Upper lobe of left lung (tissue), 6 donors: ENCODE measurements at places on chromosomes 4 and X. TPM values are rescaled to one million over a fixed set of nuclear protein-coding genes. Genes with fewer than 3 reads are reported as not detected.

DNA sequence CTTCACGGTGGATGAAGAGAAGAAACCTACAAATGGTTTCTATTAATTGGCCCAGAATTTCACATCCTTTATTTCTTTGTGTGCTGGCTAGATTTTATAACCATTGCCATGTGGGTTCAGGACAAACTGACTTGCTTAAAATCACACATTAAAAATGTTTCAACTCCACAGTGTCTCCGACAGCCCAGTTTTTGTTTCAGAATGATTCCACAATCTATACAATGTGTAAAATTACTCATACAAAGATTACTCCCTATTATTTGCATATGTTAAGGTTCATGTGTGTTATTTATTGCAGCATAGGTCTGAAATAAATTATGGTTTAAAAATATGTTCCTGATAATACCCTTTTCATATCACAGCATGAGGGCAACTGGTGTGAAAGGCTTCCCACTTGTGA, 20.6 kb downstream of the DCHS2 start:
- no peak overlapping the region for H3K27ac ChIP-seq
- no peaks in the 10 kb centered on the region for H3K4me1 ChIP-seq
- no peaks in the 10 kb centered on the region for H3K36me3 ChIP-seq

The FAM9C gene
- total RNA-seq, result not detected

The CENPVL2 gene
- total RNA-seq, result not detected

DNA sequence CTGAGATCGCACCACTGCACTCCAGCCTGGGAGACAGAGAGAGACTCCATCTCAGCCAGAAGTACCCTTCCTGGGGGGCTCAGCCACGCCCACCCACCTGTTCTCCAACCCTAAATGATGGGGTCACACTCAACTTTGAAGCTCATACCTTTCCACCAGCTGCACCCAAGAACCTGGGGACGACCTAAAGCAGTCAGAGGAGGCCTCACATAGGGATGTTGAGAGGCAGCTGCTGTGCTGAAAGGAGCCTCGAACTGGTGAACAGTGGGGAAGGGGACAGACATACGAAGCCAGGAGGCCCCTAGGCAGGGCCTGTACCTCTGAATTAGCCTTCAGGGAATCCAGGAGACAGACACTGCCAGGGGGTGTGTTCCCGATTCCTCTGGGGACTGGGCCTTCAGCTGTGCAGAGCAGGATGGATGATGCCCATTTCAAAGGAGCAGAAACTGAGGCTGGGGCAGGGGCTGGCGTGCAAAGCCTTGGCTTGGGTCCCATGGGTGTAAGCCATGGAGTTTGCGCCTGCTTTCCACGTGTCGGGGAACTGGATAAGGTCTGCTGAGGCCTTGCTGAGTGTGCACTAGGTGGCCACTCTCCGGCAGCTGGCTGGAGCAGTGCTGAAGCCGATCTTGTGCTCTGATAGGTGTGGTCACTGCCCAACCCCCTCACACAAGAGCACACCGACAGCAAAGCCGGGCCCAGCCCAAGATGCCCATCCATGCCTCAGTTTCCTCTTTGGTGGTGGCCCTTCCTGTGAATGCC, 130.8 kb downstream of the CPZ start:
- H3K4me1 ChIP-seq, result no peaks in the 10 kb centered on the region
- peaks cover 5% of the 10 kb centered on the region for H3K27me3 ChIP-seq
- H3K36me3 ChIP-seq, result no peaks in the 10 kb centered on the region
- H3K4me3 ChIP-seq, result no peak overlapping the region

The EFHC2 gene
- total RNA-seq, result 3.1 TPM

- no peaks in the 10 kb centered on the region for H3K4me1 ChIP-seq
- H3K4me3 ChIP-seq, result no peak overlapping the region
- DNase-seq, result no peak
- H3K27me3 ChIP-seq, result no peaks in the 10 kb centered on the region
Observed at GRCh38 chr4:66842026-66842723, 703.1 kb downstream of the CENPC start.

The GPR34 gene
- 15.4 TPM for total RNA-seq

The MAGEE2 gene
- not detected for total RNA-seq

DNA sequence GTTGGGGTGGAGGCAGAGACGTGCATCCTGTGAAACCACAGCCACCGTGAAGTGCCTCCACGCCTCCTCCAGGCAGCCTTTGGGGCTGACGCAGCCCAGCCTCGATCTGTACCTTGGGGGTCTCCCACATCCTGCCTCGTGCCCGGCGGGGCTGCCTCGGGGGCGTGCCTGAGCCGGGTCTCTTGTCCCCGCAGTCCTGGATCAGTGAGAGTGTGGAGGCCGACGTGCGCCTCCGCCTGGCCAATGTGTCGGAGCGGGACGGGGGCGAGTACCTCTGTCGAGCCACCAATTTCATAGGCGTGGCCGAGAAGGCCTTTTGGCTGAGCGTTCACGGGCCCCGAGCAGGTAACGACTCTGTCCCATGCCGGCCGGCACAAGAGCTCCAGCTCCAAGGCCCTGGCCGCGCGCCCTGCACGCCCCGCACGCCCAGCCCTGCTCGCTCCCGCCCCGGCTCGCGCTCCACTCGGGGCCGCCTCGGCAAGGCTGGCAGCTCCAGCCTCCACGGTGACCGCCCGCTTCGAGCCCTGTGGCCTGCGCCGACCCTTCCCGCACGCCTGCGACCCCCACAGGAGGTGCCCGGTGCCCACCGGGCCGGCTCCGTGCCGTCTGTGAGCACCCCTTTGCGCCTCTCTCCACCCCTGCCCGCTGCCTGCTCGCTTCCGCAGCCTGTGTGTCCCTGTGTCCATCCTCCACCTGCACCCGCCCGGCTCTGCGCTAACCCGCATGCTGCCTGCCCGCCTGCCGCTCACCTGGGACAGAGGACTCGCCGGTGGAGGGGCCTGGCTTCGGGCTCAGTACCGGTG, 9.8 kb downstream of the FGFR3 start:
- H3K27ac ChIP-seq, result no peak overlapping the region
- H3K27me3 ChIP-seq, result no peaks in the 10 kb centered on the region
- H3K36me3 ChIP-seq, result peaks cover 38% of the 10 kb centered on the region
- H3K4me3 ChIP-seq, result no peak overlapping the region
- H3K4me1 ChIP-seq, result no peaks in the 10 kb centered on the region

The UGT8 gene
- total RNA-seq, result 1.5 TPM

- H3K27me3 ChIP-seq, result no peaks in the 10 kb centered on the region
- no peaks in the 10 kb centered on the region for H3K4me1 ChIP-seq
- no peak overlapping the region for H3K4me3 ChIP-seq
- DNase-seq, result no peak
Observed at GRCh38 chr4:866761-867390, 40.9 kb upstream of the CPLX1 start.

- H3K27me3 ChIP-seq, result no peaks in the 10 kb centered on the region
- DNase-seq, result no peak
- H3K4me1 ChIP-seq, result no peaks in the 10 kb centered on the region
- no peaks in the 10 kb centered on the region for H3K36me3 ChIP-seq
- H3K4me3 ChIP-seq, result no peak overlapping the region
Observed at GRCh38 chrX:150326541-150327247, 36.4 kb upstream of the MAMLD1 start.

- H3K4me3 ChIP-seq, result no peak overlapping the region
- no peak overlapping the region for H3K27ac ChIP-seq
- H3K36me3 ChIP-seq, result no peaks in the 10 kb centered on the region
- peak; percentile 25 for DNase-seq
Observed at GRCh38 chr4:178812866-178813265, 1370.6 kb upstream of the AGA start.

The MMRN1 gene
- total RNA-seq, result 18.2 TPM

DNA sequence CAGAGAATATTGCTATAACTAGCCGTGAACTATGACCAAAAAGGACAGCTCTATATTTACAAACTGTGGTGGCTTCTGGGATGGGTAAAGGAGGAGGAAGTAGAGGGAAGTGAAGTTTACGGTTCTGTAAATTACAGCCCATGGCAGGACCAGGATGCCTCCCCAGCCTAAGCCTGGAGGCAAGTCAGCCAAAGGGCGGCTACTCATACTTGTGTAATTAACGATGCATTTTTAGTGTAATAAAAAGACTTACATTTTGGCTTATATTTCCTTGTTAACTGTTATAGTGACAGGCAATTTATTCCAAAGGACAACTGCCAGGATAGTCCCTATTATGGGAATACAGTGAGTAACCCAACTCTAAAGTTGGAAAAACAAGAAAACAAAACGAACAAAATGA, 139.9 kb upstream of the OTUD4 start:
- no peak overlapping the region for H3K27ac ChIP-seq
- no peaks in the 10 kb centered on the region for H3K4me1 ChIP-seq
- H3K36me3 ChIP-seq, result no peaks in the 10 kb centered on the region

GRCh38 chr4:42653626-42654560, 3.0 kb downstream of the ATP8A1 start:
- H3K36me3 ChIP-seq, result no peaks in the 10 kb centered on the region
- peak overlapping the region; percentile 57 for H3K27ac ChIP-seq
- H3K4me1 ChIP-seq, result peaks cover 35% of the 10 kb centered on the region
- DNase-seq, result no peak
- H3K27me3 ChIP-seq, result no peaks in the 10 kb centered on the region

DNA sequence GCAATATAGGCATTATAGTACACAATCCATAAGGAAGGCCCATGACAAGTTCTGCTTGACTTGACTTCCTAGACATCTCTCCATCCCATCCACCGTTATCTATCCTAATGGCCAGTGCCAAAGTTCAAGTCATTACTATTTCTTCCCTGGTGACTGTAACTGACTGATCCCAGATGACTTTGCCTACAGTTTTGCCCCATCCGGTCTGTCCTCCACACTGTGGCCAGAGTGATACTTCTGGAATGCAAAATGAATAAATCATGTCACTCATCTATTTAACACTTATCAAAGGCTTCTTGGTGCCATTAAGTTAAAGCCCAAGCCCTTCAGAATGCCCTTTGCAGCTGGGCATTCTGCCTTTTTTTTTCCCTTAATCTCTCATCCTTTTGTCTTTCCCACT, 130.8 kb downstream of the PPARGC1A start:
- no peak overlapping the region for H3K27ac ChIP-seq
- no peaks in the 10 kb centered on the region for H3K36me3 ChIP-seq
- H3K4me3 ChIP-seq, result no peak overlapping the region
- no peaks in the 10 kb centered on the region for H3K4me1 ChIP-seq

The FRG1 gene
- 24.2 TPM for total RNA-seq
